ENCODE measurements at places on chromosomes 5 and 9. TPM values are rescaled to one million over a fixed set of nuclear protein-coding genes. Genes with fewer than 3 reads are reported as not detected.

- H3K4me1 ChIP-seq: no peaks in the 10 kb centered on the region
- H3K27me3 ChIP-seq: peaks cover 13% of the 10 kb centered on the region
- DNase-seq: no peak
- H3K36me3 ChIP-seq: no peaks in the 10 kb centered on the region
- H3K27ac ChIP-seq: no peak overlapping the region
Observed at GRCh38 chr5:137761566-137761965, 7.4 kb upstream of the HNRNPA0 start.

GRCh38 chr5:8694545-8694944 lies 825.6 kb downstream of the MTRR start:
- no peak overlapping the region for H3K27ac ChIP-seq
- no peak overlapping the region for H3K4me3 ChIP-seq
- no peaks in the 10 kb centered on the region for H3K4me1 ChIP-seq

GRCh38 chr5:3594510-3595005 lies 1.1 kb upstream of the IRX1 start:
- no peaks in the 10 kb centered on the region for H3K4me1 ChIP-seq
- no peaks in the 10 kb centered on the region for H3K36me3 ChIP-seq
- peaks cover 62% of the 10 kb centered on the region for H3K27me3 ChIP-seq
- no peak overlapping the region for H3K4me3 ChIP-seq
- no peak for DNase-seq
- no peak overlapping the region for H3K27ac ChIP-seq

- no peaks in the 10 kb centered on the region for H3K36me3 ChIP-seq
- no peak overlapping the region for H3K4me3 ChIP-seq
- DNase-seq: no peak
- H3K27ac ChIP-seq: no peak overlapping the region
- no peaks in the 10 kb centered on the region for H3K4me1 ChIP-seq
Observed at GRCh38 chr9:136958473-136958872, 6.4 kb downstream of the LCN12 start.

GRCh38 chr9:99929652-99930051 lies 23.2 kb downstream of the STX17 start:
- no peaks in the 10 kb centered on the region for H3K27me3 ChIP-seq
- H3K36me3 ChIP-seq: peaks cover 52% of the 10 kb centered on the region
- H3K4me1 ChIP-seq: no peaks in the 10 kb centered on the region
- no peak overlapping the region for H3K27ac ChIP-seq
- DNase-seq: no peak

DNA sequence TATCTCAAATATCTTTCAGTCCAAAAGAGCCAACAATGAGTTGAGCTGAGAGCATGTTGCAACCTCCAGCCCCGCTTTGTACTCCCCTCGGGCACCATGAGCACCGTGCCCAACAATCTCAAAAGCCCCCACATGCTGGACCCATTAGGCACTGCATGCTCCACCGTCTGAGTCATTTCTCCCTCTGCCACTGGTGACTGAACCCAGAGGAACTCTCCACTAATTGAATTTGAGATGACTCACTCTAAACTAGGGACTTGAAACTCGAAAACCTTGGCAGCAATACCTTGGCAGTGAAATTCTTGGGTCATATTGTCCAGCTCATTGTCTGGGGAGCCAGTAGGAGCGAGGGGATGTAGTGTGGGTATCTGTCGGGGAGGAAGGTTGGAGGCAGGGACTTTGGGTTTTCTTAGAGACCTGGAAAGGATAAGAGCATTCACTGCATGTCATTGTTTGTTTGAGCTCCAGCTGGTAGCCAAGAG lies 49.9 kb upstream of the SLIT3 start:
- peaks cover 1% of the 10 kb centered on the region for H3K4me1 ChIP-seq
- H3K27me3 ChIP-seq: peaks cover 2% of the 10 kb centered on the region
- no peak overlapping the region for H3K27ac ChIP-seq
- no peak for DNase-seq
- no peaks in the 10 kb centered on the region for H3K36me3 ChIP-seq

GRCh38 chr5:122507045-122507444 lies 195.0 kb downstream of the SNCAIP start:
- no peak overlapping the region for H3K4me3 ChIP-seq
- H3K4me1 ChIP-seq: no peaks in the 10 kb centered on the region
- no peak for DNase-seq
- no peak overlapping the region for H3K27ac ChIP-seq
- no peaks in the 10 kb centered on the region for H3K36me3 ChIP-seq
- H3K27me3 ChIP-seq: no peaks in the 10 kb centered on the region

DNA sequence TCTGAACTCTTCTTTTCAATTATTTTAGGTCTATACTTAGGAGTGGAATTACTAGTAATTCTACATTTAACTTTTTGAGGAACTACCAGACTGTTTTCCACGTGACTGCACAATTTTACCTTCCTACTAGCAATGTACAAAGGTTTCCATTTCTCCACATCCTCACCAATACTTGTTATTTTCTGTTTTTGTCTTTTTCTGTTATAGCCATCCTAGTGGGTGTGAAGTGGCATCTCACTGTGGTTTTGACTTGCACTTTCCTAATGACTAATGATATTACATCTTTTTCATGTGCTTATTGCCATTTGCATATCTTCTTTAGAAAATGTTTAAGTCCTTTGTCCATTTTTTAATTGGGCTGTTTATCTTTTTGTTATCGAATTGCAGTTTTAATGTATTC lies 136.9 kb upstream of the EGFLAM start:
- H3K27ac ChIP-seq: no peak overlapping the region
- H3K27me3 ChIP-seq: peaks cover 2% of the 10 kb centered on the region
- H3K4me1 ChIP-seq: peaks cover 3% of the 10 kb centered on the region
- no peak overlapping the region for H3K4me3 ChIP-seq

DNA sequence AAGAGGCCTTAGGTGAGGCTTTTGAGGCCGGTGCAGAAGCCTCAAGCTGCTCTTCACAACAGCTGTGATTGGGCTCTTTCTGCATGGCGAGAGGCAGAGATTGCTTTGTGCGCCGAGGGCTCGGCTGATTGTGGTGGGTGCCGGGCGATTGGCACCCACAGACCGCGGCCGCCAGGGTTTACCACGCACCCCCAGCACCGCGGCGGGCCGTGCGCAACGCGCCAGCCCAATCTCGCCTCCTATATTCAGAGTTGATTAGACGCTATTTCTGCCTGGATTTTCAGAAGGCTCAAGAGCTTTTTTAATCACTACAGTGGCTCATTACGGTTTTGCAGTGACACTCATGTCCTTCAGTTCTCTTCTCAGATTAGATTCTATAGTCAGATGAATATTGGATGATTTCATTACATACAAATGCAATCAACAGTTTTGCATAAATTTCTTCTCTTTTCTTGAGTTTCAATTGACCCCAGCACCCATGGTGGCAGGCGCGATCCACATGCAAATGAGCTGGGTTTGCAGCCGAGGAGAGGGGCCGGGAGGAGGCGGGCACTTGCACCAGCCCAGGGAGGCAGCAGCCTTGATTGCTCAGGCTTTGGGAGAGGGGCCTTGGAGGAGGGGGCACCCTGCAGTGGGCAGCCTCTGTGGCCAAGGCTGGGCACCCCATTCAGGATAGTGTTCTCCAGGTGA lies 33.8 kb upstream of the PTGS1 start:
- H3K36me3 ChIP-seq: no peaks in the 10 kb centered on the region
- no peak overlapping the region for H3K4me3 ChIP-seq
- no peak overlapping the region for H3K27ac ChIP-seq
- H3K4me1 ChIP-seq: no peaks in the 10 kb centered on the region

DNA sequence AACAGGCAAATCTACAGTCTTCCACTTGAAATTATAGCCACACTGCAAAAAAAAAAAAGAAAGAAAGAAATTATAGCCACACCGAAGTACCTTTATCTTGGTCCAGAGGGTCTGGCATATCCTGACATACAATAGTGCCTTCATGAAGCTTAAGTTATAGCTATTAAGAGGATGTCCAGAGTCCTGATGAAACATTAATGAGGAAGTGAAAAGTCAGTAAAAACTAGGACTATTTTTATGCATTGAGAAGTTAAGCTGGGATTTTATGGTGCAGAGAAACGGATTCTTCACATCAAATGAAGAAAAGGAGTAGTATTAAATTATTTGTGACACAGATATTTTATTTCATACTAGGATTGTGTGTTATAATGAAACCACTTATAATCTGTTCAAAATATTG lies 123.9 kb downstream of the SV2C start:
- H3K27me3 ChIP-seq: peaks cover 8% of the 10 kb centered on the region
- no peaks in the 10 kb centered on the region for H3K4me1 ChIP-seq
- no peak overlapping the region for H3K4me3 ChIP-seq
- no peaks in the 10 kb centered on the region for H3K36me3 ChIP-seq

DNA sequence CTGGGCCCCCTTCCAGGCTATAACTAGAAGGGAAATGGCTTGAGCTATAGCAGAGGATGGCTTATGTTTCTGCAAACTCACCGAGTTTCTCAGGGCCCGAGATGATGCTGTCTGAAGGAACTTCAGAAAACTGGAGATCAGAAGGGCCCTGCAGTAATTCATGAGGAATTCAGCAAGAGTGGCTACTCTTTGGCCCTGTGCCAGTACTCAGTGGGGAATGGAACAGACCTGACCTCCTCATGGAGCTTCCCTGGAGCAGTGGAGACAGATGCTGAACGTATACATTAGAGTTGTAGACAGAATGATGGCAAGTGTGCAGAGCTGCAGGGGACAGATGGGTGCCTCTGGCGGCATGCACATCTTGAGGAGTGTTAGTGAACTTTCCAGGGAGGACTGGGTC lies 17.3 kb upstream of the SMIM32 start:
- no peak for DNase-seq
- peaks cover 2% of the 10 kb centered on the region for H3K4me1 ChIP-seq
- H3K4me3 ChIP-seq: no peak overlapping the region
- no peak overlapping the region for H3K27ac ChIP-seq
- peaks cover 6% of the 10 kb centered on the region for H3K27me3 ChIP-seq

- no peak for DNase-seq
- no peaks in the 10 kb centered on the region for H3K36me3 ChIP-seq
- H3K27me3 ChIP-seq: peaks cover 7% of the 10 kb centered on the region
- no peak overlapping the region for H3K27ac ChIP-seq
- no peak overlapping the region for H3K4me3 ChIP-seq
- H3K4me1 ChIP-seq: peaks cover 29% of the 10 kb centered on the region
Observed at GRCh38 chr5:77333036-77333435, 122.6 kb downstream of the PDE8B start.

GRCh38 chr9:27763831-27764230 lies 190.6 kb upstream of the C9orf72 start:
- no peak for DNase-seq
- peaks cover 3% of the 10 kb centered on the region for H3K27me3 ChIP-seq
- H3K4me3 ChIP-seq: no peak overlapping the region

- peaks cover 30% of the 10 kb centered on the region for H3K27me3 ChIP-seq
- H3K27ac ChIP-seq: no peak within 1 kb of the TSS
- peaks cover 2% of the 10 kb centered on the region for H3K4me1 ChIP-seq
- H3K4me3 ChIP-seq: no peak within 1 kb of the TSS
Observed at GRCh38 chr5:141363952-141364660, at the start of gene PCDHGA5. TSS of gene PCDHGA5 (plus strand) at chr5:141364162. CDS start at chr5:141364331, 169 bp downstream.

GRCh38 chr5:60366489-60366888 lies 333.5 kb downstream of the DEPDC1B start:
- no peaks in the 10 kb centered on the region for H3K27me3 ChIP-seq
- H3K27ac ChIP-seq: no peak overlapping the region
- no peaks in the 10 kb centered on the region for H3K36me3 ChIP-seq

- peaks cover 13% of the 10 kb centered on the region for H3K4me1 ChIP-seq
- no peaks in the 10 kb centered on the region for H3K27me3 ChIP-seq
- H3K4me3 ChIP-seq: no peak overlapping the region
- H3K27ac ChIP-seq: no peak overlapping the region
- no peak for DNase-seq
Observed at GRCh38 chr9:7238247-7238637, 480.5 kb downstream of the KDM4C start.

DNA sequence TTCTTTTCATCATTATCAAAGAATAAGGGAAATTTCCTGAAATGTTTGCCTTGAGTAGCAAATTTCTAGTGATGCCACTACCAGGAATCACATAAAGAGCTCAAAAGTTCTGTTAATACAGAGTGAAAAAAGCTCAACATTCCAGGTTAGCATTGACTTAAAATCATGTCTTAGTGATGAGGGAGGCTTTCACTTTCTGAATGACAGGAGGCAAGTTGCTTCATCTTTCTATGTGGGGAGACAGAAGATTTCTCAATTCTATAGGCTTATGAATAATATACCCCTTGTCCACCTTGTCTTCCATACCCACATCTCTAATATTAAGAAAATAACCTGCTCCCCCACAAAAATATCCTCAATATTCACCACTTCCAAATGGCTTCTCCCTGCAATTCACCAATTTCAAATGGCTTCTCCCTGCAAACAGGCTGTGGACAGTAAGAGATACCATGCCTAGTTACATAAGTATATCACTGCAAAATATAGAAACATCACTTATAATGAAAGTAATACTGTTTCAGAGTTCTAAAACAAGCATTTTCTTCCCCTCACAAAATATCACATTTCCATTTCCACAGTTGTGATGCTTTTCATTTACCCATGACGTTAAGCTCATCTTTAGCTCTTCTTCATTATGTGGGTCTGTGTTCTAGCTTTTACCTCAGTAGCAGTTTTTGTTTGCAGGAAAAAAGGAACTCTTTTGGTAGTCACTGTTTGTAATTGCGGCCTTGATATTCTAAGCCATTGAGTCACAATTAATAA lies 2.2 kb upstream of the JAK2 start:
- no peaks in the 10 kb centered on the region for H3K27me3 ChIP-seq
- peaks cover 16% of the 10 kb centered on the region for H3K36me3 ChIP-seq
- peak overlapping the region; percentile 52 for H3K4me3 ChIP-seq
- H3K4me1 ChIP-seq: peaks cover 59% of the 10 kb centered on the region
- H3K27ac ChIP-seq: peak overlapping the region; percentile 80
- no peak for DNase-seq

DNA sequence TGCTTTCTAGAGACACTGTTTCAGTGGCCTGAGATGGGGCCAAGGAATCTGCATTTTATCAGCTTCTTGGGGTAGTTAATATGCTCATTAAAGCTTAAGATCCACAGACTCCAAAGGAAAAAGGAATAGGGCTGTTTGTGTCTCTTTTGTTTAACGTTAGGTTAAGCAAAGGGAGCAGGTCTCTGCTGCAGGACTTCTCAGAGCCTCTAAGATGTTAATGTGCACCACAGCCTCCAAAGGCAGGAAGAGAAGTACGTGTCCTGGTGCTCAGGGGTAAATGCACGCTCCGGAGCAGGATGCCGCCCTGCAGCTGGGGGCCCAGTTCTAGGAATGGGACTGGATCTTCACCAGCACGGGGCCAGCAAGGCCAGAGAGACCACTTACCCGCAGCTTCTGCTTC lies 19.6 kb downstream of the SPARC start:
- DNase-seq: no peak
- H3K27me3 ChIP-seq: peaks cover 7% of the 10 kb centered on the region
- H3K4me1 ChIP-seq: peaks cover 8% of the 10 kb centered on the region
- no peak overlapping the region for H3K27ac ChIP-seq
- H3K36me3 ChIP-seq: no peaks in the 10 kb centered on the region
- H3K4me3 ChIP-seq: no peak overlapping the region

Gene IRGM
- total RNA-seq: 1.8 TPM

Gene C9orf57
- not detected for total RNA-seq

Gene HAPLN1
- total RNA-seq: not detected

Gene GMCL2
- not detected for total RNA-seq

Gene SLC1A3
- not detected for total RNA-seq

Gene SLCO6A1
- total RNA-seq: not detected

Gene SLC45A2
- not detected for total RNA-seq

Gene TNFSF15
- 0.28 TPM for total RNA-seq

Gene SLC36A2
- total RNA-seq: not detected

Gene EIF4E1B
- not detected for total RNA-seq

Gene SLC4A9
- total RNA-seq: not detected

Gene TCERG1
- total RNA-seq: 136 TPM
